ENCODE measurements at places on chromosomes 4 and X. TPM values are rescaled to one million over a fixed set of nuclear protein-coding genes. Genes with fewer than 3 reads are reported as not detected.

DNA sequence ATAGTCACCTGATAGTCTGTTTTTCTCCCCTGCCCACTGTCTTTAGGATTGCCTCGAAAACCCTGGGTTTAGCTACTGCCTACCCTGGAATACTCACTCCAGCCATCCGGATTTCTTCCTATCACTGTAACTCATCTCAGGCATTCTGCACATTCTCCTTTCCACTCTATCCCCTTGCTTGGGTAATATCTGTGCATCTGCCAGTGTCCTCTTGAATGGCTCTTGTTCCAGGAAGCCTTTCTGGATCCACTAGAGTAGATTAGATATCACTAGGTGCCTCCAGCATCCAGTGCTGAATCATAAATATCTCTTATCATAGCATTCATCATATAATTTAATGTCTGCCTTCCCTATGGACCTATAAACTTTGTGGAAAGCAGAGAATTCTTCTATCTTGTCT is 17.1 kb upstream of the GALNT7 start:
- no peak for DNase-seq

GRCh38 chr4:31324814-31325213 is 604.6 kb downstream of the PCDH7 start:
- DNase-seq = no peak

DNA sequence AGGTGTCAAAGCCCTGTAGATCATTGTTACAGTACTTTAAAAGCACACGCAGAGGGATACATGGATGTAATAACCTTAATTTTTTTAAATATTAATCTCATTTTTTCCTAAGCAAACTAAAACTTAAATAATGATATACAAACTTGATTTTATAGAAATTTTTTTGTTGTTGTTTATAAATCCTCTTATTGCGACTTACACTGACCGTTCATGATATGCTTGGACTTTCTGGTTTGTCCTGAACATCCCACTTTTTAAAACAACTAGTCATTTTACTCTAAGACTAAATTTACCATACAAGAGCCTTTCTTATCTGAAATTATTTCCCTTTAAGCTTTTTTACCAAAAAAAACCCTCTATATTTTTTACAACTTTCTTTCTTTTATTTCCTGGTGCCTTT is 2106.0 kb downstream of the PCDH7 start:
- DNase-seq = no peak

GRCh38 chrX:136163689-136164088 is 16.4 kb downstream of the FHL1 start:
- DNase-seq = no peak

DNA sequence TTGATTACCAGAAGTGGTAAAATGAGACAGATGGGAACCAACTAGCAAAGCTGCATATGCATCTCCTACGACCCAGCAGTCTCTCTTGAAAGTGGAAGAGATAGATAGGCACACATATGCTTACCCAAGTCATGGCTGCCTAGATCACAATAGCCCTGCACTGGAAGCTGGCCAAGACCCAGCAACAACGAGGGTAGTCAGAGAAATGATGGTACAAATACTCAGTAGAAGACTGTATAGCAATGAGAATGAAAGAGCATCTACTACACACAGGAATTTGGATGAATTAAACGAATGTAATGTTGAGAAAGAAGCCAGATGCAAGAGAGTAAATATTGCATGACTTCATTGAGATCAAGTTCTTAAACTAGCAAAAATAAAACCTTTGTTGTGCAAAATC is 100.3 kb upstream of the FAT1 start:
- DNase-seq = no peak

GRCh38 chrX:53440621-53441517 is 6.7 kb upstream of the HSD17B10 start:
- no peak for DNase-seq

- DNase-seq = no peak
These were observed 40.1 kb upstream of the HELT start for GRCh38 chr4:184978211-184978610.

DNA sequence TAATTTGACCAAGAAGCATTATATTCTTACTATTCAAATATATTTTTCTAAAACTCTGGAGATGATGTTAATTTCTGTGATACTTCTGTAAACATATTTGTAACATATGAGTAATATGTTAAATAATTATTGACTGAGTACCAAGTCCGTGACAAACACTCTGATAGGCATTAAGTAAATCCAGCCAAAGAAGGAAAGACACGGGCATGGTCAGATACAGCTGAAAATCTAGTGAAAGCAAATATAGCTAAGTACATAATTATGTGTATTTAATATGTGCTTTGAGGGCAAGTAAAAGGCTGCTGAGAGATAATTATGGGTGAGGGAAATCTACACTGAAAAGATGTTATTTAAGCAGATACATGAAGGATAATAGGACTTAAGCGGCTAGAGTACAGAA is 1263.6 kb upstream of the ADGRL3 start:
- no peak for DNase-seq

Gene GDPD2
- total RNA-seq = 0.33 TPM

Gene FGA
- 2.7 TPM for total RNA-seq

Gene SPIN2B
- 8.3 TPM for total RNA-seq

Gene PNMA6F
- total RNA-seq = not detected

Measured in Panc1 (cell line).